ENCODE measurements at places on chromosomes 3 and 15.

GRCh38 chr3:8900869-8901268, 62.4 kb downstream of the RAD18 start:
- no peak for DNase-seq

DNA sequence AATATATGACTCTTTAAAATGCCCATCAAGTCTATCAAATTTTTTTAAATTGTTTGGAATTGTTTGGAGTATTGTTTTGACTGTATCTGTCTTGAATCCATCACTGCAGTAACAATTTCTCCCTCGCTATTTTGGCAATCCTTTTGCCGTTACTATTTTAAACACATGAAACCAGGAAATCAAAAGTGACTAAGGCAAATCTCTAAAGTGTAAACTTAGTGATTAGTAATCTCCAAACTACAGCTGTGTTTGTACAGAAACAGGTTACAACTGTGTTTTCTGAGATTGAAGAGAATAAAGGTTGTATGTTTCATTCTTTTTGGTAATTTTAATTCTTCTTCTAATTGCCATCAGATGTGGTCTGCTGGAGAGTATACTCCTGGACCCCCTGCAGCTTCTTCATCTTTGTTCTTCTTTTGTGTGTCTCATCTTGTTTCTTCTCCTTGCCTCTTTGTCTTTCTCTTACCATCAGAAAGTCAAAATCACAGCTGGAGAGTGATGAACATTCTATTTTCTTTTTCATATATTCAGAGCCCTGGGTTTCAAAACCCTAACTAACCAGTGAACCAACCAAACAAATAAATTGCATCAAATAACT, 465.4 kb downstream of the RBMS3 start:
- no peak for DNase-seq

DNA sequence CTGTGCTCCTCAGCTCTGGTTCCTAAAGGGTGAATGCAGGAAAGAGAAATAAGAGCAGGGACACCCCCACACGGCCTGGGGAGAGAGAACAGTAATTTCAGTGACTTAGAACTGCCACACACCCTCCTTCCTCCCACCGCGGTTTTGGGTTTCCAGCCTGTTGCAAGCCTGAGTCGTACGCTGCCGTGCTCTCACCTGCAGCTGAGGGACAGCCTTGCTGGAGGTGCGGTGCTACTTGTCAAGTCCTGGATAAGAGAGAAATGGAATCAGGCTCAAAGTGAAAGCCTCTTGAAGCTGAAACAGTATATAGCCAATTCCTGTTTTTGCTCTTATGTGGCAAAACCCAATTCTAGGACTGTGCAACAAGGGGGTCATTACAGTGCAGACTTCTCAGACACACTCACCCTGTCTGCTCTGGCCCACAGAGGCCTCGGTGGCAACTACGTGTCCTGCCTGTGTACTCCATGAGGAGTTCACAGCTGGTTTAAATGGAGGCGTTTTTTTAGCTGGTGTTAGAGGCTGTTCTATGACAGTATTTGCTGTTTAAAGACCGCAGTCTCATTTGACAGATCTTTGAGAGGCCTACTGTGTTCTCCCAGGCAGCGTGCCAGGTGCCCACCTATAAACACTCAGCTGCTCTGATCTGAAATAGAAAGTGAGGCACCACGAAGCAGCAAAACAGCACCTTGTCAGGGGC, 42.9 kb downstream of the TBC1D2B start:
- DNase-seq, result no peak

DNA sequence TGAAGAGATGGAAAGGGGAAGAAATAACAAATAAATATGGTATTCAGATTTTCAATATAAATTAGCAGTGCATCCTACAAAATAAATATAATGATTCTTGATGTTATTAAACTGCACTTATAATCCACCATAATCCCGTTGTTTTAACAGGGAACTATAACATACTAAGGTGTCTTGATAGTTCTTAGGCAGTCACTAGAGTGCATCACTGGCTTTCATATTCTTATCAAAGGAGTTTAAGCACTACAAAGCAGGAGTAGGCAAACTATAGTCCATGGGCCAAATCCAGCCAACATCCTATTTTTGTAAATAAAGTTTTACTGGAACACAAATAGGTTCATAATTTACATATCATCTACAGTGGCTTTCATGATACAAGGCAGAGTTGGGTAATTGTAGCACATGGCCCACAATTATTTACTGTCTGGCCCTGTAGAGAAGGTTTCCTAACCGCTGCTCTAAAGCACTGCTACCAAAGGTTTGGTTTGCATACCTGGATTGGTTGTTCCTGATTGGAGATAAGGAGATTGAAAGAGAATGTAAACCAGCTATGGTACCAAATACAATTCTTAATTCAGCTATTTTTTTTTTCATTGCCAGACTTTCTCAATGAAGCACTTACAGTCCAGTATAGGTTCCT, 104.3 kb downstream of the ZNF280D start:
- no peak for DNase-seq

- no peak for DNase-seq
Observed at GRCh38 chr3:172339892-172340291, 108.4 kb downstream of the GHSR start.

DNA sequence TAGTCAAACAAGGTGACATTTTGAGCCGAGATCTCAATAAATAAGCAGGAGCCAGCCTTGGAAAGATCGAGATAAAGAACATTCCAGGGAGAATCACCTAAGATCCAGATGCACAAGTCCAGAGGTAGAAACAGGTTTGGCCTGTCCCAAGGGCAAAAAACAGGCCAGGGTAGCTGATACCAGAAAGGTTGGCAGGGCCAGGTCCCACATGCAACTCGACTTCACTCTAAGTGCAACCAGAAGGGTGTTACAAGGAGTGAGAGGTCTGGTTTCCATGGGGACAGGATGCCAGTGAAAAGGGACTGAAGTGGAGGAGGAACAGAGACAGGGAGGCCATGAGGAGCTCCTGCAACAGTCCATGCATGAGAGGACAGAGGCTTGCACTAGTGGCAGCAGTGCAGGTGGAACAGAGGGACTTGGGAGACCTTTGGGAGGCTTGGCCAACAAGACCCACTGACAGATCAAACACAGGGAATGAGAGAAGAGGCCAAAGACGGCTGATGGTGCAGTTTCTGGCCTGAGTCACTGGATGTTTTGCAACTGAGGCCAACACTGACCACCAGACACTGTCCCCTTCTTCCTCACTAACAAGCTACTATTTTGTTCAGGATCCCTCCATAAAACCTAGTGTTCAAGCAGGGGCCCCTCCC, 5.2 kb downstream of the TPRA1 start:
- DNase-seq, result no peak

DNA sequence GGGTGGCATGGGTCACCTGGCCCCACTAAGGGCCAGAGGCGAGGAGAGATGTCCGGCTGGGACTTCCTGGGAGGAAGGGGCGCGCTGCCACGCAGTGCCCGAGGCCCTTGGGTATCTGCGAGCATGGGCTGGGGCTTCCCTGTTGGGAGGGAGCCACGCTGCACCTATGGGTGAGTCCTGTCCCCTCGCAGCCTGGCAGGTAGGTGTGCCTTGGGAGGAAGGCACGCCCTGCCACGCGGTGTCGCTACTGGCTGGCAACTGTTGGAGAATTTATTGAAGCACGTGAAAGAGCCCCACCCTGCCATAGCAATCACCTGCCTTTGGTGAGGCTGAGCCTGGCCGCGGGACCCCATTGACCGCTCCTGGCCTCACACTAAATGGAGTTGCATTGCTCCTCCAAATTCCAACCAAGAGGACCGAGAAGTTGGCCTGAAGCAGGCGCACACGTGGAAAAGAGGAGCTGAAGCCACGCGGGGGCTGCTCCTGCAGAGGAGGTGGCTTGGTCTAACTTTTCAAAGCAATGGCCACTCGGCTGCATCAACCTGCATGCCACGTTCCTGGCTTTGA, 134.2 kb downstream of the TJP1 start:
- DNase-seq, result no peak

DNA sequence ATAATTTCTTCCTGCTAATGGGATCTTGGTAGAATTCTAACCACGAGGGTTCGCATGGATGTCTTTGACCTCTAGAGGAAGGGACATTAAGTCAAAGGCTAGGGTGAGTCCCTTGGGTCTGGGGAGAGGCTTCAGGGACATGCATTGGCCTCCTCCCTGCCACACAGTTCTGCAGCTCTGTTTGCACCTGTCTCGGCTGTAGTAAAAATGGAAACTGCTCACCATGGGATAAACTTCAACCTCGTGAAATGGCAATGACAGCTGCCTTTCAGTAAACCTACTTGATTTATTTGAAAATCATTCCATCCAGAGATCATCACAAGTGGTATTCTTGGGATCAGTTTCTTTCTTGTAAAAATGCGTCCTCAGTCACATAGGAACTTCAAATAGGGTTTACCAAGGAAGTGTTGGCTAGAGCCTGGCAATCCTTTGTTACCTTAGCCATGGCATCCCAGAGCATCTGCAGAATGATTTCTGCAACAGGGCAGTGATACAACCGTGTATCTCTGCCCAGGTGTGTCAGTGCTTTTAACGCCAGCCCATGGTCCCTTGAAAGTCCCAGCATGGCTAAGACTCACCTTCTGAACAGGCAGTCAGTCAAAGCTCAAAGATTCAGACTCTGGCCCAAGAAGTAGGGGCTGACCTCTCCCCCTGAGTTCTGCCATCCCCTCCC, 14.0 kb upstream of the LRTM1 start:
- no peak for DNase-seq

DNA sequence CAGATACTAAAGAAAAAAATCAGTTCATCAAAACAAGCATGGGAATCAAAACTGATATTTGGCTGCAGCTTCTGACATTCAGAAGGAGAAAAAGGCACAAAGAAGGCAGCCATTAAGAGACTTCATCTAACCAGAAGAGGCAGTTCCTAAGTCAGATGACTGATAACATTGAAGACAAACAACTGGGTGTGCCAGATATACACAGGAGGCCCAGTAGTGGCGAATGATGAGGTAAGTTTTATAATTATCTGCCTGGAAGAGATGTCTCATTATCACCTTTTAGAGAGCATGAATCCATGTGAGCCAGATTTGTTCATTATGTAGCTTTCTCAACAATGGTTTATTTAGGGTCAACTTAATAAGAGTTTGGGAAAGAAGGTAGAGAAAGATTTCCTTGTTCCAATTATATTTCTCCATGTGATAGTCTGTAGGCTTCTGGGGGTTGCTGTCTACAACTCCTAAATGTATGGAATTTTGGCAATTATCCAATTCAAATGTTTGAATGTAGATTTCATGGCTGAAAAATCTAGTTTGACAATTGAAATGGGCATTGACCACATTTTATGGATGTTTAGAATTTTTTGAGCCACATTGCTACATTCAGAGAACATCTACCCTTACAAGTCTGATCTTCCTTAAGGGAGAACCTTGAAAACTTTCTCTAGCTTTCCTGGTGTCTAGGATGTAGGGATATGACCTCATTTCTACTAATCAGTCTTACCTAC, 50.4 kb upstream of the RASGRF1 start:
- no peak for DNase-seq

- no peak for DNase-seq
Observed at GRCh38 chr3:2154621-2155020, 56.0 kb downstream of the CNTN4 start.

GRCh38 chr3:176362191-176362731, 835.0 kb downstream of the TBL1XR1 start:
- DNase-seq, result no peak

GRCh38 chr3:143811602-143812001, 36.7 kb downstream of the SLC9A9 start:
- DNase-seq, result no peak

GRCh38 chr3:169604568-169604967, 58.9 kb downstream of the MECOM start:
- DNase-seq, result no peak

DNA sequence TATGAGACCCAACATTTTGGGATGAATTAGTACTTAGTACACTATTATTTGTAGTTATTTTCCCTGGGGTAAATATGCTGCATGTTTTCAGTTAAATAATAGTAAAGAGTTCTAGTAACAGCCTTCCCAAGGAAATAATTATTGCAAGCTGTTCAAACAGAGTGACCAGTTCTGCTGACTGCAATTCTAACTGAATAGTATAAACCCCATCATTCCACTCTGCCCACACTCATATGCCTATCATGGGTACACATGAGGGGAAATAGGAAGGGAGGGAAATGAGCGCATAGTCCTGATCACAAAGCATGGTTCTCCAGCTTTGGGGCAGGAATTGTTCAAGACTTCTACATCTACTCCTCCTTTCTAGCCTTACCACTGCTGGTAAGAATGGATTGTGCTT, 18.7 kb downstream of the UQCC5 start:
- DNase-seq, result no peak

GRCh38 chr3:26236531-26236930, 386.0 kb upstream of the LRRC3B start:
- DNase-seq, result no peak

DNA sequence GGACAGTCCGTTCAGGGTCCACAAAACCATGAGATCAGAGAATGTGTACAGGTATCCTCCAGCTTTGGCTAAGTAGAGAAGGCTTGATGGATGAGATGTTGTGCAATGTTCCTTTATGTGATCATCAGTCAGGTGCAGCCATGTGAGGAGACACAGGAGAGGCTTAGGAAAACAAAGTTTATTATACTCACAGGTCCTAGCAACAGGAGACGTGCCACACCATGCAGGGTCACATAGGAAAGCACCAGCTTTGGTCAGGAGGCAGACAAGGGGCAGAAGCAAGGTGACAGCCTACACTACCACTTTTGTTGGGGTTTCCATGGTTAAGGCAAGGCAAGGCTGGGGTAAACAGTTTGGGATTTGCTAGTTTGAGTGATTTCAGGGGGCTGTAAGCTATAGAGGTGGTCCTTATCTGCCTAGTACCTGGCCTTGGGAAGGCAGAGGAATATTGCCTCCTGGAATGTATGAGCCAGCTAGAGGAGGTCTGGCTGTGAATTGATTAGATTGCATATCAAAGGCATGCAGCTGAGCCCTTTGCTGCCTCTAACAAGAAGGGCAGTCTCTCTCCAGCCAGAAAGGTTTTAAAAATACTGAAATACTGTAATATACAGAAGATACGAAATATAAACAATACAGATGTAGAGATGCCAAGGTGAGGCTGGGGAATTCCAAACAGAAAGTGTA, 248.6 kb downstream of the RYR3 start:
- DNase-seq, result no peak

- DNase-seq, result no peak
Observed at GRCh38 chr3:128404276-128405068, 62.2 kb downstream of the DNAJB8 start.

GRCh38 chr3:140276703-140277102, 341.7 kb downstream of the CLSTN2 start:
- DNase-seq, result no peak

GRCh38 chr15:78085928-78086327, 6.4 kb upstream of the SH2D7 start:
- DNase-seq, result no peak

DNA sequence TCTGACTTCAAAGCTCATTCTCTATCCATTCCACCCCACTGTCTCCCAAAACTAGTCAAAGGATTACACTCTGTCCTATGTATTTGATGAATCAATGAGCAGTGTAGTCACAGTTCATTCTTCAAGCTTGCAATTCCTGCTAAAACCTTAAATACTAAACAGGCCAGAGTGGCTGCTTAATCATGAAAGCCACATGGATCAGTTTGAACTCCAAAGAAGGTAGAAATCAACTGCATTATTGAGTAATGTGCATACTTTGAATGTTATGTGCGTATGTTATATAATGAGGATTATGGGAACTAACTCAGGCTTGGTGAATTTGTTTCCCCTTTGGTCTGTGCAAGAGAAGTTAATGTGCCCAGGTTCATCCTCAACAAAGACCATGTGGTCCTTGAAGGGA, 45.4 kb downstream of the PRICKLE2 start:
- DNase-seq, result no peak

- no peak for DNase-seq
Observed at GRCh38 chr3:50342813-50343633, 2.4 kb upstream of the RASSF1 start.

Data from cardiac septum (tissue), 1 donor.